Stimulated activated CD4-positive, alpha-beta T cell treated with anti-CD3 and anti-CD28 coated beads, Interleukin-15, amount 100 ng/mL, for 48 hours (primary cell): ENCODE measurements at places on chromosomes 6 and 20.

DNA sequence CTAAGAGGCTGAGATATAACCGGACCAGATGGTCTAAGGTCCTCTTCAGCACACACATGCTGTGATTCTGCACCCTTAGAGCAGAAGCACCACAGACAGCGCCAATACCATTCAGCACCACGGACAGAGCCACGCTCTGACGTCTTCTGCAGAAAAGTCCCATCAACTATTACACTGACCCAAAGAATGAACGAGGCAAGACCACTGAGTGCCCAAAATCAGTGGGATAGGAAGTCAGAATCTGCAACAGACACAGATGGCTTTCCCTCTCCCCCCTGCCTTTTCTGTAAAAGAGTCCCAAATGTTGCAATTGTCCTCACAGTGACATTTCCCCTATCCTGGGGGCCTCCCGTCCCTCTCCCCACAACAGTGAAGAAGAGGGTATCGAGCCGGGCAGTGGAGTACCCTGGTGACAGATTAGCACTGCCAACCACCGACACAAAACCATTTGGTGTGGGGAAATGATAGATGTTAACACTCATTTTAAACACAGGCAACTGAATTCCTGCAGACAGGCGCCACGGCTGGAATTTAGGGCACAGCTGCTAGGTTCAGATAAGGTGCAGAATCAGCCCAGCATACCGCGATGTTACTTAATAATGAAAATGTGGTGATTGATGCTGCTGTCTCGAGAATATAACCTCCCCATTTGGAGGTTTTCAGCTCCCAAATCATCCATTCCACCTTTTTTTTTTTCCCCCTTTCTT is 66.6 kb upstream of the CTNNBL1 start:
- DNase-seq: peak; percentile 8

DNA sequence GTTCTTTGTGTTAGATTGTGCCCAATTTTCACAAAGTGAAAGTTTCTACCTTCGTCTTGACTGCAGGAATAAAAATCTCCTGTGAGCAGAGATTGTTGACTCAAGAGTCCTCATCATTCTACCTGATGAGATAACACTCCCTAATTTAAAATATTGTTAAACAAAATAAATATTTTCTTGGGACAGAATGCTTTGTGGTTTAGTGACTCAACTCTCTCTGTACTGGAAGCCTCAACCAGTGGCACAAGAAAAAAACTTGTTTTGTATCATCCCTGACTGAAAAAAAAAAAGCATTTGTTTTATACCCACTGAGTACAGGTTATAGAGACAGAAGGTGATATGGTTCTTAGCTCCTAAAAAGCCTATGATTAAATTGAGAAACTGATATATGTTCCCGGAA is 78.9 kb downstream of the CRYBG1 start:
- no peak for DNase-seq

DNA sequence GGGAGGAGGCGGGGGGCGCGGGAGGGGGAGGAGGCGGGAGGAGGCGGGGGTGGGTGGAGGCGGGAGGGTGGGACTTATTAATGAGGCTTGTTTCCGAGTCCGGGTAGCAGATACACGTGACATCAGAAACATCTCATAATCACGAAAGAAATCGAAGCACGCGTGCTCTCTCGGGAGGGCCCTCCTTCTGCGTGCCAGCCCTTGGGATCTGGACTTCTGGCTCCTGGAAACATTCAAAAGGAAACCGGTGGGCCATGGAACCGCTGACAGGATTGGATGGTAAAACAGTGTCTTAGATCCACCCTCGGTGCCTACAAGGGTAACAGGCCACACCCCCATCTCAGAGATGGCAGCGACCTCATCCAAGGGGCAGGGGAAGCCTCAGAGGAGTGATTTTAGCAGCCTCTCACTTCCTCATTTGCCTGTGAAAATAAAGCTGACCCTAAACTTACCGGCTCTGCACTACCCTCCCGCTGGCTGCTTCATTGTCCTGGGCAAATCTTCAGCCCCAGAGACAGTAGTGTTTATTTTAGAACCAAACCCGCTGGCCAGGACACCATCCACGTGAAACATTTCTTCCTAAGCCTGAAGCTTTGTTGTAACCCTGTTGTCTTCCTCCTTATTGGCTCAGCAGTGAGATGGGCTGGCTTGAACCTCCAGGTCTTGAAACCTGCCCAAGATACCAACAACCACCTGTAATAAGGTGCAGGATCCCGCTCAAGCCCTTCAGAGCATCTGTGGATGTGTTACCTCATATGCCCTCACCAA is 97.5 kb downstream of the PSMG4 start:
- peak; percentile 18 for DNase-seq

DNA sequence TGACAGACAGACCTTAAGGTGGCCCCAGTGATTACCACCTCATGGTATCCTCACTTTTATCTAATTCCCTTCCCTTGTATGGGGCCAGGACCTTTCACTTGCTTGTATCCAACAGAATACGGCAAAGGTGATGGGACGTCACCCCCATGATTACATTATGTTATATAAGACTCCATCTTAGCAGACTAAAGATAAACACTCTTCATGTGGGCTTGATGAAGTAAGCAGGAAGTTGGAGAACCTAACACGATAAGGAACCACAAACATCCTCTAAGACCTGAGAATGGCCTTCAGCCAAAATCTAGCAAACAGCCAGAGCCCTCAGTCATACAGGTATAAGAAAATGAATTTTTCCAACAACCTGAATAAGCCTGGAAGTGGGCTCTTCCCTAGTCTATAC is 8.0 kb downstream of the SLC17A3 start:
- DNase-seq: no peak

DNA sequence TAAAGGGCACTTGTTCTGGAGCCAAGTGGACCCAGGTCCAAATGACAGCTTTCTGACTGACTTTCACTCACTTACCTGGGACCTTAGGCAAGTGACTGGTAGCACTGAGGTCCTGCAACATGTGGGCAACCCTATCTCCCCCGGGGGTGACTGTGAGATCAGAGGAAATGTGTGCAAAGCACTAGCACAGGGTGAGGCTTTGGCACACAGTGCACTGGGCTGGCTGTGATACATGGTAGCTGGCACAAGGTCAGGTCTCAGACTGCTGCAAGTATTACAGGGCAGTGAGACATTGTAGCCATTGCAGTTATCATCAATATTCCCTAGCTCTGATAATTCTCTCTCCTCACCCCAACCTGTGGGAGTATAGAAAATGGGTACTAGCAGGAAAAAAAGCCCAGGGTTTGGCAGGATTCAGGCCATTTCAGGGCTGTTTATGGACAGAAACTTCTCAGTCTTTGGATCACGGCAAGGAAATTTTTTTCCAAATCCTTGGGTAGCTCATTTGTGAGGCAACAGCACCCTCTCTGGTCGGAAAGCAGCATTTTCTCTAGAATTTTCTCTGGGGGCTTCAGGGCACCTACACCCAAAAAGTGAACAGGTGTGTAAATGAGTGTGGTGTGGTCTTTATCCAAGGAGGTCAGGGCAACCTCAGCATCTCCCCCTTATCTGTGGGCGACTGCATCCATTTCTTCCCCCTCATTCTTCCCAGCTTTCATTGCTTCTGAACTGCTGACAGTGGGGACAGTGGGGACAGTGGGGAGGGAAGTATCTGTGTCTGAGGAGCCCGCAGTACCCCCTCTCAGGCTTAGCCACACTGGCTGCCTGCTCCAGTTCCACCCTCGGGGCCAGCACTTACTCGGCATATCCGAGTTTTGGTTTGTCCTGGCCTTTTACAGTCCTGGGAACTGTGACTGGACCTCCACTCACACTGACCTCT is 148.7 kb upstream of the PHACTR3 start:
- no peak for DNase-seq

GRCh38 chr6:159103396-159104162 is 58.8 kb upstream of the TAGAP start:
- no peak for DNase-seq

DNA sequence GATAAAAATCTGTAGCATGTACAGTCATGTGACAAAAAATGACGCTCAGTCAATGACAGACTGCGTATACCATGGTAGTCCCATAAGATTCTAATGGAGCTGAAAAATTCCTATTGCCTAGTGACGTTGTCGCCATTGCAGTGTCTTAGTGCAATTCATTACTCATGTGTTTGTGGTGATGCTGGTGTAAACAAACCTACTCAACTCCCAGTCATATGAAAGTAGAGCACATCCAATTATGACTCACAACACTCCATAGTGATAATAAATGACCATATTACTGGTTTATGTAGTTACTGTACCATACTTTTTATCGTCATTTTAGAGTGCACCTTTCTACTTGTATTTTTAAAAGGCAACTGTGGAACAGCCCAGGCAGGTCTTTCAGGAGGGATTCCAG is 45.0 kb downstream of the TFAP2A start:
- DNase-seq: no peak

GRCh38 chr6:11270030-11271027 is 37.9 kb upstream of the NEDD9 start:
- DNase-seq: no peak

DNA sequence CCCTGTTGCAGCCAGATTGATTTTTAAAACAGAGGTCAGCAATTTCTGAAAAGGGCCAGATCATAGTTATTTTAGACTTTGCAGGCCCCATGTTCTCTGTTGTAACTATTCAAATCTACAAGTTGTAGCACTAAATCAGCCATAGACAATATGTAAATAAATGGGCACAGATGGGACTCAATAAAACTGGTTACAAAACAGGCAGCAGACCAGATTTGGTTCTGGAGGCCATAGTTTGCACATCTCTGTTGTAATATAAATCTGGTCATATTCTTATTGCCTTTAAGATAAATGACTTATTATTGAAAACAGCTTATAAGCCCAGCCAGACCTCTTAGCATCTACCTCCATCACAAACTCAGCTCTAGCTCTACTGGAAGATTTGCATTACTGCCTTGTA is 114.0 kb upstream of the ARG1 start:
- DNase-seq: no peak

GRCh38 chr6:72863131-72863530 is 241.3 kb downstream of the KCNQ5 start:
- no peak for DNase-seq

DNA sequence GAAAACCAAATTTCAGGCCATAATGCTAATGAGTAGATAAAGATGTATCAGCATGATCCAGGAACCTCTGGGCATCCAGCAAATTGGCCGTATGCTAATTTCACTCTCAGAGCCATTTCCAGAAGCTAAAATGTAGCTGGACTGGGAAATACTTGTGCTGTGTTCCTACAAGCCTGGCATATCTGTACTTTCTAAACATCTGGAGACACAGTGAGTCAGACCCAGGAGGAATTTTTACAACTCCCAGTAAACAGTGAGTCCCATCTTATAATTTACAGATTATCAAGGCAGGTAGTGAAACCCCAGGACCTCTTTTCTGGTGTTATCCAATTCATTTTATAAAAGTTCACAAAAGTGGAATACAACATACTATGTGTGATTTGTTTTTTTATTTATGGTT is 683.0 kb upstream of the ADGRB3 start:
- no peak for DNase-seq

DNA sequence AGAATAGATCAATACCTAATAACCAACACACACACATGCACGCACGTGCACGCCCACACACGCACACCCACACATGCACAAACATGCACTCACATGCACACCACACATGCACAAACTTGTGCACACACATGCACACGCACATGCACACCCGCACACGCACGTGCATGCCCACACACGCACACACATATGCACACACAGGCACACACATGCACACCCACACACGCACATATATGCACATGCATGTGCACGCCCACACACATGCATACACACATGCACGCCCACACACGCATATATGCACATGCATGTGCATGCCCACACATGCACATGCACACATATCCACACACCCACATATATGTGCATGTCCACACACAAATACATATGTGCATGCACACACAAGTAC is 26.2 kb upstream of the CHRNA4 start:
- no peak for DNase-seq

GRCh38 chr6:94463306-94463705 is 1043.9 kb upstream of the EPHA7 start:
- DNase-seq: no peak
